Suprapubic skin (tissue), 4 donors: ENCODE measurements at places on chromosomes 6 and 20. TPM values are rescaled to one million over a fixed set of nuclear protein-coding genes. Genes with fewer than 3 reads are reported as not detected.

SLC22A23 gene
- total RNA-seq: 38.2 TPM

SLC2A10 gene
- 2.6 TPM for total RNA-seq

- DNase-seq: no peak
- H3K36me3 ChIP-seq: no peaks in the 10 kb centered on the region
- no peaks in the 10 kb centered on the region for H3K27me3 ChIP-seq
- H3K27ac ChIP-seq: no peak overlapping the region
Measured at GRCh38 chr6:84825461-84825860, 61.1 kb upstream of the TBX18 start.

DNA sequence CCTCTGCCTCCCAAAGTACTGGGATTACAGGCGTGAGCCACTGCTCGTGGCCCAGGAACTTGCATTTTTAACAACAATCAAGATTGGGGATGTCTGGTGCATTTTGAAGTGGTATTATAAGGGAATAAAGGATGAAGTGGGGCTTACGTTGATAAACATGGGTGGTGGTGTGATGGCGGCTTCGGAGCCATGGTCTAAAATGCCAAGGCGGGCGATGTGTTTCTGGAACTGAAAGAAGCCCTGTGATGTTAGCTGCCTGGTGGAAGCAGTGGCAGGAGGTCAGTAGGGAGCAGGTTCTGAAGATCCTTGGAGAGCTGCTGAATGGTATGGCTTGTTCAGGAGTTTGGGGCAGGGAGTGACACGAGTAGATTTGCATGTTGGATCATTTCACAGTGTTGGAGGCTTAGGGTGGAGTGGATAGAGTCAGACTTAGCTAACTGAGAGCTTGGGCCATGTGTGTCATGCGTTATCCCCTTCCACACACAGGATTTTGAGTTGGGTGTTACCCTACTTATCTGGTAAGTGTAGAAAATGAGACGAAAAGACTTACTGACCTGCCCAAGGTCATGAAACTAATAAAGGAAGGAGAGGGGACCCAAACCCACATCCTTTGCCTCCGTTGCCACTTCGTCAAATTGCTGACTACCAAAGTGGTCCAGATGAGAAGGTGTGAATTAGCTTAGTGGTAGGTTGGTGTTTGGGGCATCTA, 1.5 kb downstream of the NELFCD start:
- H3K27ac ChIP-seq: no peak overlapping the region
- DNase-seq: no peak
- peak overlapping the region; percentile 83 for H3K4me3 ChIP-seq
- H3K36me3 ChIP-seq: peaks cover 14% of the 10 kb centered on the region

DNA sequence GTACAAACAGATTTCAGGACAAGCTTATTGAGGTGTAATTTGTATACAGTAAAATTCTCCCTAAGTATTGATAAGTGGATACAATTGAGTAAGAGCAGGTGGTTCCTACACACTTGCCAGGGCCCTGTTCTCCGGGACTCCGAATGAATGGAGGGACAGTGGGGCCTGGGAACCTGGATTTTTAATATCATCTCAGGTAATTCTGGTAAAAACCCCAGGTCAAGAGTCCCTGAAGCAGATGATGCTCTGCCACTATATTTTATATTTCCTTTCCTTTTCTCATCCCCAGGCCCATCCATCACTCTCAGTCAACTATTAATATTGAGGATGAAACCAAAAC, 104.9 kb downstream of the FYN start:
- no peak for DNase-seq
- H3K36me3 ChIP-seq: no peaks in the 10 kb centered on the region
- no peak overlapping the region for H3K27ac ChIP-seq
- no peak overlapping the region for H3K4me3 ChIP-seq
- peaks cover 10% of the 10 kb centered on the region for H3K4me1 ChIP-seq
- H3K27me3 ChIP-seq: no peaks in the 10 kb centered on the region

- no peak overlapping the region for H3K27ac ChIP-seq
- H3K4me3 ChIP-seq: no peak overlapping the region
- no peaks in the 10 kb centered on the region for H3K4me1 ChIP-seq
- H3K36me3 ChIP-seq: no peaks in the 10 kb centered on the region
- no peaks in the 10 kb centered on the region for H3K27me3 ChIP-seq
Measured at GRCh38 chr6:130029163-130029562, 10.8 kb downstream of the L3MBTL3 start.

DNA sequence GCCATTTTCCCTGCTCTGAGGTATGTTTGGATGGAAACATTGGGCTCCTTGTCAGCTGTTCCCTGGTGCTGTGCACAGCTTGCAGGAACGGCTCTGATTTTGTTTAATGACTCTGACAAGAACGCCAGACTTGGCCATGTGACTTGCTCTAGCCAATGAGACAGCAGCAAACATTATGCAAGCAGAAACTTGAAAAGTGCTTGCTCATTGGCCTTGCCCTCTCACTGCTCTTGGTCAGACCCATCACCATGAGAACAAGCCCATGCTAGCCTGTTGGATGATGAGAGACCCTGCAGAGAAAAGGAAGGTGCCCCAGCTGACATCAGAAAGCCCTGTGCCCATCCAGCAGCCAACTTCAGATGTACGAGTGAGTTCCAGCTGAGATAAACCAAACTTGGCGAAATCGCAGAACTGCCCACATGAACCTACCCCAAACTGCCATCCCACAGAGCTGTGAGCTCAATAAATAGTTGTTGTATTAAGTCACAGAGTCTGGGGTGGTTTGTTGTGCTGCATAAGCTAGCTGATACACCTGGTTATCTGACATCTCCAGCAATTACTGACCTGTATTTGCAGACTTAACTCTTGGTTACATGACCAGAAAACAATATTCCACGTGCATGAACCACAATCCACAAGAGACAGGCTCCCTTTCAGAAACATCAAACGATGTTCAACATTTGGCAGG, 96.9 kb downstream of the JPH2 start:
- no peaks in the 10 kb centered on the region for H3K36me3 ChIP-seq
- H3K4me1 ChIP-seq: peaks cover 14% of the 10 kb centered on the region
- no peak overlapping the region for H3K4me3 ChIP-seq
- peaks cover 9% of the 10 kb centered on the region for H3K27me3 ChIP-seq
- no peak overlapping the region for H3K27ac ChIP-seq

- no peak overlapping the region for H3K27ac ChIP-seq
- no peaks in the 10 kb centered on the region for H3K27me3 ChIP-seq
- H3K4me1 ChIP-seq: peaks cover 7% of the 10 kb centered on the region
- no peak overlapping the region for H3K4me3 ChIP-seq
Measured at GRCh38 chr6:105646391-105646867, 243.5 kb upstream of the PREP start.

DNA sequence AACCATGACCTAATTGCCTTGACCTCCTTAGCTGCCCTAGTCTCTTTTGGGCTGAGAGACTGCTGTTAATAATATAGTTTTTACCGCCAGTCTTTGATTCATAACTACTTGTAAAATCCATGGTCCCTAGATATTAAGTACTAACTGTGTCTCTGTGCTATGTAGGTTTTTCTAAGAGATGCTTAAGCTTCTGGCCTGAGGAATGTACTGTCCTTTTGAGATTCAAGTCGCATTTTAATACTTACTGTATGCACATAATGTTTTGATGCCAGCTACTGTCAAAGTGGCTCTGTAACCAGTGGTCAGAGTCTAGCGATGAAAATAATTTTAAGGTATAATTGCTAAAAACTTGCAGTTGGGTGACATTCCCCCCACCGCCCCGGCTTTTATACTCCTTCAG, 2.1 kb downstream of the AKAP12 start:
- H3K27me3 ChIP-seq: peaks cover 35% of the 10 kb centered on the region
- peak overlapping the region; percentile 67 for H3K4me3 ChIP-seq
- no peaks in the 10 kb centered on the region for H3K36me3 ChIP-seq
- H3K4me1 ChIP-seq: peaks cover 21% of the 10 kb centered on the region
- no peak for DNase-seq
- H3K27ac ChIP-seq: no peak overlapping the region
